Subcutaneous preadipocyte (primary cell): ENCODE measurements at places on chromosomes 12 and 14. TPM values are rescaled to one million over a fixed set of nuclear protein-coding genes. Genes with fewer than 3 reads are reported as not detected.

SIRT4 gene
- total RNA-seq = 0.59 and 0.73 TPM in 2 replicates

BDKRB1 gene
- 4.8 and 6.1 TPM in 2 replicates for total RNA-seq

HOXC13 gene
- total RNA-seq = not detected in 2 replicates

COX8C gene
- not detected in 2 replicates for total RNA-seq

RASSF9 gene
- total RNA-seq = under 0.01 and 0.20 TPM in 2 replicates

MIPOL1 gene
- 8.5 and 11.3 TPM in 2 replicates for total RNA-seq
